Osteocyte (in vitro differentiated cells): ENCODE measurements at places on chromosomes 5 and 9. TPM values are rescaled to one million over a fixed set of nuclear protein-coding genes. Genes with fewer than 3 reads are reported as not detected.

DNA sequence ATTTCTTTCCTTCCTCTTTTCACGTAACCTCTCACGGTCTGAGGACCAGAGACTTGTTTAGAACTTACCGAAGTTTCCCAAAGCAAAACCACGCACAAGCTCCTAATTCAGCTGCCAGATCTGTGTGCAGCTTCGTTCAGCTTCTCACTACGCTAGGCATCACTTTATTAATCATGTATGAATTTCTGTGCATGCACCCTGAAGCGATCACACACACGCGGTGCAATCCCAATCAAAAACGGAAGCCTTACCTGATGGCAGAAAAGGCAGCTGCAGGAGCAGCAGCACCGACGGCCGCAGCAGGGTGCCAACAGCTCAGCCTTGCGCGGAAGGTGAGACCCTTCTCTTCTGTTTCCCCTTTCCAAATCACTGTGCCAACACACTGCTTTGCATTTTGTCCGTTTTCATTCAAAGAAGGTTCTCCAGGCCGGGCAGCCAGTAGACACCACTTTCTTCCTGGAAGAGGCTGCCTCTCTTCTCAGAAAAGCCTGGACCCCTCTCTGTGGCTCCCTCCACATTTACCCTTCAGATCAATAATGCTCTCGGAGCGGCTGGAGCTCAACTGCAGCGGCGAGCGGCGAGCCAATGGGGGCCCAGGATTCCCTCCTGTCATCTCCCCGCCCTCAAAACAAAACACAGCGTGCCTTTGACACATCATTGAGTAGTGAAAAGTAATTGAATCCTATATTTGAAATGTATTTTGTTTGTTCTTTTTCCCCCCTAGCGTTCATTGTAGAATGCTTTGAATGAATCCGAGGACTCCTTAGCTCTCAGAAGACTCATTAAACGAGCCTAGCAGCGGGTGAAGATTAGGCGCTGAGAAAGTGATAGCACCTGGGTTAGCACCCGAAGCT is at the start of gene CDH12:
CDH12 (minus strand) TSS at position 538 of the 854 bp plus-strand sequence.
- peaks cover 13% of the 10 kb centered on the region for H3K4me1 ChIP-seq
- DNase-seq, result no peak
- peak within 1 kb of the TSS; percentile 68 for H3K4me3 ChIP-seq

DNA sequence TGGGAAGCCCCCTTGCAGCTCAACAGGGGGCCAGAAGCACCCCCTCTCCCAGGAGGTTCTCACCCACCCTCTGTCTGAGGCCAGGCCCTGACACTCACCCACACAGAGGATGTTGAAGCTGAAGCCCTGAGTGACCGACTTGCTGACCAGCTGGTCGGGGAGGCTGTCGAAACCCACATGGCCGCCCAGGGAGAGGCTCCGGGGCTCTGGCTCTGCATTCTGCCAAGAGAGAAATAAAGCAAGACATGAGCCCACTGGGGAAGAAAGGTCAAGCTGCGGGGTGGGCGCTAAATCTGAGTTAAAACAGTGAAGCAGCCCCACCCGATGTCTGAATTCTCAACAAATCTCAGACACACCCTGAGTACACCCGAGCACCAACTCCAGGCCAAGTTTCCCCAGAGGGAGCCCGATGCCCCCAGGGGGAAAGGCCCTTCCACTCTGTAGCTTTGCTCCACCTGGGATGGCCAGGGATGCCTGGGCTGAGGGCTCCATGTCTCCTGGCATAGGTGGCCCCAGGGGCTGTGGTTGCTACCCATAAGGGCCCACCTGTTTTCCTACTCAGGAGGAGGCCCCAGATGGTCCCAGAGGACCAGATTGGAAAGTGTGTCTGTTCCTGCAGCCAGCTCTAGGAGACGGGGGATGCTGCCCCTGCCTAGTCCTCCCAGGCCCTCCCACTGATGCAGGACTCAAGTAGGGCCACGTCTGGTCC is 11.6 kb downstream of the SEPTIN8 start:
- peaks cover 10% of the 10 kb centered on the region for H3K4me1 ChIP-seq
- no peak overlapping the region for H3K27ac ChIP-seq
- DNase-seq, result no peak
- no peak overlapping the region for H3K4me3 ChIP-seq
- no peaks in the 10 kb centered on the region for H3K27me3 ChIP-seq

DNA sequence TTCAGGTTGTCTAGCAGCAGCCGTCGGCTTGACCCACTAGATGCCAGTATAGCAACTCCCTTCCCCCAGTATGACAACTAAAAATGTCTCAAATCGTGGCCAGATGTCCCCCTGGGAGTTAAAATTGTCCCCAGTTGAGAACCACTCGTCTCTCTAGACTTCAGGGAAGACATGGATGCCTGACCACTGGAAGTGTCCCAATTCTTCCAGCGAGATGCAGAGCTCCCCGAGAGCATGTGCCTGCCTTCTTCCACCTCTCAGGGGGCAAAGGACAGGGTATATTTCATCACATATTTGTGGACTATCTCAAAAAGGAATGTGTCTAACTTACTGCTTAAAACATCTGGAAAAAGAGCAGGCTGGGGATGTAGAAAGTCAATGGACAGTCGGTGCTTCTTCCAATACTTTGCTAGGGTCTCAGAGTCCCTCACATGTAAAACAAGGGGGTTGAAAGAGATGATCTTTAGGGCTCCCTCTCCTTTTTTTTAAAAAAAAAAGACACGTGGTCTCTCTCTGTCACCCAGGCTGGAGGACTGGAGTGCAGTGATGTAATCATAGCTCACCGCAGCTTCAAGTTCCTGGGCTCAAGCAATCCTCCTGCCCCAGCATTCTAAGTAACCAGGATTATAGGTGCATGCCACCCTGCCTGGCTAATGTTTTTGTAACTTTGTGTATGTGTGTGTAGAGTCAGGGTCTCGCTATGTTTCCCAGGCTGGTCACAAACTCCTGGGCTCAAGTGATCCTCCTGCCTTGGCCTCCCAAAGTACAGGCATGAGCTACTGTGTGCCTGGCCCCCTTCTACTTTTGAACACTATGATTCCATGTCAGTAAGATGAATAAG is 190.6 kb downstream of the DAB2IP start:
- no peak overlapping the region for H3K27ac ChIP-seq
- DNase-seq, result peak; percentile 30
- peaks cover 14% of the 10 kb centered on the region for H3K4me1 ChIP-seq
- H3K4me3 ChIP-seq, result no peak overlapping the region
- no peaks in the 10 kb centered on the region for H3K27me3 ChIP-seq
- peaks cover 10% of the 10 kb centered on the region for H3K36me3 ChIP-seq

GRCh38 chr9:134620751-134621557 is 20.6 kb upstream of the COL5A1 start:
- no peaks in the 10 kb centered on the region for H3K27me3 ChIP-seq
- H3K4me1 ChIP-seq, result peaks cover 53% of the 10 kb centered on the region
- DNase-seq, result peak; percentile 77
- no peak overlapping the region for H3K27ac ChIP-seq
- H3K36me3 ChIP-seq, result no peaks in the 10 kb centered on the region

- H3K4me3 ChIP-seq, result no peak overlapping the region
- peaks cover 4% of the 10 kb centered on the region for H3K4me1 ChIP-seq
- no peak for DNase-seq
- peaks cover 5% of the 10 kb centered on the region for H3K27me3 ChIP-seq
These were observed 221.4 kb downstream of the RAB3C start for GRCh38 chr5:58804291-58804690.

GRCh38 chr9:68627594-68627993 is 77.4 kb upstream of the PIP5K1B start:
- no peak for DNase-seq
- no peak overlapping the region for H3K27ac ChIP-seq
- H3K27me3 ChIP-seq, result no peaks in the 10 kb centered on the region
- no peak overlapping the region for H3K4me3 ChIP-seq
- no peaks in the 10 kb centered on the region for H3K4me1 ChIP-seq

- H3K4me3 ChIP-seq, result no peak overlapping the region
- H3K4me1 ChIP-seq, result no peaks in the 10 kb centered on the region
- no peak for DNase-seq
- no peak overlapping the region for H3K27ac ChIP-seq
- no peaks in the 10 kb centered on the region for H3K36me3 ChIP-seq
These were observed 392.1 kb downstream of the ANXA1 start for GRCh38 chr9:73543727-73544126.

Gene SH3TC2
- total RNA-seq, result 0.83 and 1.1 TPM in 2 replicates

Gene TMEM215
- not detected in 2 replicates for total RNA-seq
